ENCODE measurements at places on chromosomes 16 and 17.
A peak's percentile ranks its signal among the peaks of the same experiment; 100 is the strongest.

DNA sequence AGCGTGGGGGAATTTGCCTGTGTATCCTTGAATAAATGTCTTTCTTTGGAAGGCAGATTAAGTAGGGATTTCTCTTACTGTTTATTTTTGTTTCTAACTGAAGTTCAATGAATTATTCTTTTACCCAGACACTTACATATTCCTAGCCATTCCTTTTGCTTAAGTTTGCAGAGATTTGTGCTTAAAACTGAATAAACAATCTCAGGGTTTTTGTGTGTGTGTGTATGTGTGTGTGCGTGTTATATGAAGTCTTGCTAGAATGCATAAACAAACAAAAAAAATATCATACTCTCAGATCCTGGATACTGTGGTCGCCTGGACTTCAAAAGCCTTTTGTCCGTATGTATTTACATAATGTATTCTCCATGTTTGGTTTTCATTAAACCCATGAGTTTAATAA, 672.8 kb downstream of the MAF start:
- DNase-seq: no peak

GRCh38 chr17:55233840-55234239, 30.9 kb upstream of the HLF start:
- no peak for DNase-seq

- no peak for DNase-seq
Measured at GRCh38 chr17:393806-394717, 41.5 kb upstream of the RPH3AL start.

DNA sequence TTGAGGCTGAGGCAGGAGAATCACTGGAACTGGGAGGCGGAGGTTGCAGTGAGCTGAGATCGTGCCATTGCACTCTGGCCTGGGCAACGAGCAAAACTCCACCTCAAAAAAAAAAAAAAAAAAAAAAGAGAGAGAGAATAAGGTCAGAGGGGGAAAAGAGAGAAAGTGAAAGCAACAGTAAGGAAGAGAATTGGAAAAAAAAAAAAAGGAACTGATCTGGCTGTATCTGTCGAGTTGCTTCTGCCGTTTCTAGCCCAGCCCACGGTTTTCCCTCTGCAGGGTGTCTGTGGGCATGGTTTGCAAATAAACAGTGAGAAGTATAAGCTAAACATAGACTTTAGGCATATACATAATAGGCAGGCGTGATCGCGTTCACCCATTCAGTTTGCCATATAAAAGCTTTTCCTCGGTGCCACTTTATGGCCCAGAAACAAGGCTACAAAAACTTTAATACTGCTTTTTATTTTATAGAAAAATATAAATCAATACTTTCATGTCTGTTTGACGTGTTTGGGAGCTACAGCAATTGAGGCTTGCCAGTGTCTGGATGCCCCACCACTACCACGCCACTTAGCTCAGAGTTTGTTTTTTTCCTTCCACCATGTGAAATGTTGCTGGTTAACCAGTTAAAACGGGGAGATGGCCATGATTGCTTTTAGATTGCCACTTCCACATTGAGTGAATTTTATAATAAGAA, 436.7 kb downstream of the MAF start:
- DNase-seq: no peak

GRCh38 chr17:83175822-83176622, 96.6 kb downstream of the METRNL start:
- no peak for DNase-seq

GRCh38 chr17:13931800-13932460, 137.4 kb upstream of the COX10 start:
- peak; percentile 16 for DNase-seq

DNA sequence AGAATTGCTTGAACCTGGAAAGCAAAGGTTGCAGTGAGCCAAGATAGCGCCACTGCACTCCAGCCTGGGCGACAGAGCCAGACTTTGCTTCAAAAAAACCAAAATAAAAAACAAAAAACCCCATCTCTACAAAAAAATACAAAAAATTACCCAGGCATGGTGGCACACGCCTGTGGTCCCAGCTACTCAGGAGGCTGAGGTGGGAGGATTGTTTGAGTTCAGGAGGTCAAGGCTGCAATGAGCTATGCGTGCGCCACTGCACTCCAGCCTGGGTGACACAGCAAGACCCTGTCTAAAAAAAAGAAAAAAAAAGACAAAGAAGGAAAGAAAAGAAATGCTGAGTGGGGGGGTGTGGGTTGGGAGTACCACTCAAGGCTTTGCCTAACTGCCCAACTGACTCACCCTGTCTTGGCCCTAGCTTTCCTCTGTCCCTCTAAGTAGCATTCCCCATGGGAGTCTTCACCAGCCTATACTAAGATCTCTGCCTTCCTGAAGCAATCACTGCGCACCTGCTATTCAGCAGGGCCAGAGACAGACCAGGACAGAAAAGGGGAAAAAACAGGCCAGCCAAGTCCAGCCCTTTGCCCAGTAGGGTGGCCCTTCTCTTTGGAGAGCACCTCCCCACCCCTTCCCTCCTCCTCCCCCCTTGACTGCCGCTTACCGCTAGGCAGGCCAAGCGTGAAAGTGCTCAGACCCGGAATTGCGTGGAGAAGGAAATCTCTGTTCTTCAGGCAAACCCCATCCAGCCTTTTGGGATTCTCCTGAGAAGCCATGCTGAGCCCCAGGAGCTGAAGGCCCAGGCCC, 45.8 kb downstream of the RTN4RL1 start:
- no peak for DNase-seq

DNA sequence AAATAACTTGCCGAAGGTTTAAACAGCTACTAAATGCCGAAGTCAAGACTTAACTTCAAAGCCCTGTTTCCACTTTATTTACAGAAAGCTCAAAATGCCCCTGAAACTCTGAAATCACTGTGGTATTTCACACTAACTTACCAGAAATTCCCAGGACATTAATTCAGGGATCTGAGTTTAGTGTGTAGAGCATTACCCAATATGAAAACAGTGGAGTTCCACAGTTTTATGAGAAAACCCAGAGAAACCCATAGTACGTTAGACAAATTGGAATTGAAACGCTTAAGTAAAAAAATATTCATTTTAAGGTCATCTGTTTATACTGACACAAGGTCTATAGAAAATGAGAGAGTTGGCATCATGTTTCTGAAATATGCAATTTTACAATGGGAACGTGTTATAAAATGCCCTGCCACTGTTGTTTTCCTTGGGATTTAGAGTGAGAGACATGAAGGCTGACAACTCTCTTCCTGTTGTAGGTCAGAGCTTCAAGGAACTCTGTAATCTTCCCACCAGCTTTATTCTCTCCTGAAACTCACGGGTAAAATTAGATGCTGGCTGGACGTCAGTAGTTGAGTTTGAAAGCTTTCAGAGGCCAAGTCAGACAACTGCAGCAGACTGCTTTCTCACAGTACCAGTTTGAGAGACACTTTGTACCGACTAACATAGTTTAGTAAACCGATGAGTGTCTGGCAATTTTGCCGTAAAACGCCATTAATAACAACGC, 139.4 kb upstream of the TBX2 start:
- DNase-seq: no peak

GRCh38 chr17:72150632-72151460, 30.0 kb downstream of the SOX9 start:
- no peak for DNase-seq

DNA sequence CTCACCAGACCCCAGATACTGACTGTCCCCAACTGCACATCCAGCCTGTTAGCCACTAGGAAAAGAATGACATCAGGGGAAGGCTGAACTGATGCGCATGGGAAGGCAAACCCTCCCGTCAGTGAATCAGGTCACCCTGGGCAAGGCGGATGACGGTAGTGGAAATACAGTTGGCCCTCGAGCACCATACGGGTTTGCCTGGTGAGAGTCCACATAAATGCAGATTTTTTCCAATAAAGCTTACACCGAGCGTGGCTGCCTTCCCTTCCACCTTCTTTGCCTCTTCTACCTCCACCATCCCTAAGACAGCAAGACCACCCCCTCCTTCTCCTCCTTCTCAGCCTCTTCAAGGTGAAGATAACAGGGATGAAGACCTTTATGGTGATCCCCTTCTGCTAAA, 236.1 kb upstream of the TNRC6C start:
- DNase-seq: no peak

Data from esophagus squamous epithelium (tissue), 5 donors.